ENCODE measurements at places on chromosomes 2 and 18.

DNA sequence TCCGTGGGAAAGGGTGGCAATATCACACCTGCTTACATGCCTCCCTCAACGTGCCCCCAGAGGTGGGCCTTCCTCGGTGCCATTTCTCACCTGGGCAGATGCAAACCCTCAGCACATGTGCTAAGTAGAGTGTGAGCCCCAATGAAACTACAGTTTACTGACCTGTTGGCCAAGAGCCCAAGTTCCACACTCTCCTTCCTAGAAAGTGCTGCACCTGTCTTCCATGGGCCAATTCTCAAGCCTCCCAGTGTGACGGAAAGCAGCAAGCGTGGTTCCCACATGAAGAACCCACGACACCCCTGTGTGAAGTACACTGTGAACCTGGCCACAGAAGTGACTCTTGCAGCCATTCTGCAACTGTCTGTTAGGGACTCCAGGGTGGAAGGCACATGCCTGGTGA is 73.7 kb downstream of the UXS1 start:
- no peak for DNase-seq

GRCh38 chr2:144660518-144661316 is 140.8 kb upstream of the ZEB2 start:
- no peak for DNase-seq

GRCh38 chr2:84451579-84451978 is 7.5 kb downstream of the SUCLG1 start:
- DNase-seq: no peak

DNA sequence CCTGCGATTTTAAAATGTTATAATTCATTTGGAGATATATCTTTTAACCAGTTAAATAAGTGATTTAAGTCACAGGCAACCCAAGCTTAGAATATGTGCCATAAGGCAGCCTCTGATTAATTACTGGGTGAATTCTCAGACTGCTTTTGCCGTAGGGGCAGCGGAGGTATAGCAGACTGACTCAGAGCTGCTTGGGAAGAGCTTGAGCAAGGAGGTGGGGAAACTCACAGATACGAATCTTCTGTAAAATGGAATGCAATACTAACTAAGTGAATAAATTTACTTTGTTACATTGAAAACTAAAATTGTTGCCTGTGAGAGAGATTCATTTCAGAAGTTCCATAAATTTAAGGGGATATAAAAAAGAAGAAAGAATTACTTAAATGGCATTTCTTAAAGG is 115.4 kb downstream of the KYNU start:
- no peak for DNase-seq

- DNase-seq: no peak
Measured at GRCh38 chr2:30367232-30368070, 79.6 kb upstream of the LCLAT1 start.

GRCh38 chr18:45398448-45398847 is 216.8 kb upstream of the SLC14A2 start:
- DNase-seq: no peak

DNA sequence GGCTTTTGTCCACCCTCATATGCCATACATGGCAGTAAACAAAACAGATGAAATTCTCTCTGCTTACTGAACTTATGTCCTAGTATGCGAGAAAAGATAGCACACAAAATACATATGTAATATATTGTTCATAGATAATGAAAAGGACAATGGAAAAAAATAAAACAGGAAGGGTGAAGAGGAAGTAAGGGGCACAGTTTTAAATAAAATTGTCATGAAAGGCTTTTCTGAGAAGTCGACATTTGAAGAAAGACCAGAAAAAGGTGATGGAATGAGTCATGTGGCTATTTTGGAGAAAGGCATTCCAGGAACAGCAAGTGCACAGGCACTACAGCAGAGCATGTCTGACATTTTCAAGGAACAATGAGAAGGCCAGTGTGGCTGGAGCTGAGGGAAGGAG is 56.4 kb downstream of the KCNH7 start:
- DNase-seq: no peak

DNA sequence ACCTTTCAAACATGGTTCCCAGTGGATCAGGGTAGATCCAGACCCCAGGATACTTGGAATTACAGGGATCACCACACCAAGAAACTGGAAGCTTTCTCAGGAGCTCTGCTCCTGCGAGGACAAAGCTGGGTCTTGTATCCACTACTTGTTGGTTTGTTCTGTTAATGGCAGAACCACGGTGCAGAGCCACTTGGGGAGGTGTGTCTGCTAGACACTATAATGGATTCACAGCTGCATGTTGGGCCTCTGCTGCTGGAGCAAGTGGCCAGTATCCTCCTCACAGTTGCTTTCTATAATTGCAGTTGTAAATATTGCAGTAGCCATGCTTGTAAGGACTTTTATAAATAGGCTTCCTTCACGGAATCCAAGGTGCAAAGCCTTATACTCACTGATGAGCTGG is 12.9 kb downstream of the FOSL2 start:
- no peak for DNase-seq

- DNase-seq: no peak
Measured at GRCh38 chr2:201273330-201273983, 13.1 kb downstream of the CASP8 start.

Data from AG09319 (cell line).